ENCODE measurements at places on chromosomes 1 and 21.

- no peak for DNase-seq
Measured at GRCh38 chr1:16191916-16192546, 20.4 kb downstream of the ARHGEF19 start.

GRCh38 chr1:115090540-115090939 lies 1.2 kb upstream of the TSPAN2 start:
- DNase-seq, result no peak

- DNase-seq, result no peak
Measured at GRCh38 chr1:202275061-202275770, 66.5 kb downstream of the UBE2T start.

GRCh38 chr1:4006676-4007374 lies 106.8 kb upstream of the C1orf174 start:
- DNase-seq, result no peak

DNA sequence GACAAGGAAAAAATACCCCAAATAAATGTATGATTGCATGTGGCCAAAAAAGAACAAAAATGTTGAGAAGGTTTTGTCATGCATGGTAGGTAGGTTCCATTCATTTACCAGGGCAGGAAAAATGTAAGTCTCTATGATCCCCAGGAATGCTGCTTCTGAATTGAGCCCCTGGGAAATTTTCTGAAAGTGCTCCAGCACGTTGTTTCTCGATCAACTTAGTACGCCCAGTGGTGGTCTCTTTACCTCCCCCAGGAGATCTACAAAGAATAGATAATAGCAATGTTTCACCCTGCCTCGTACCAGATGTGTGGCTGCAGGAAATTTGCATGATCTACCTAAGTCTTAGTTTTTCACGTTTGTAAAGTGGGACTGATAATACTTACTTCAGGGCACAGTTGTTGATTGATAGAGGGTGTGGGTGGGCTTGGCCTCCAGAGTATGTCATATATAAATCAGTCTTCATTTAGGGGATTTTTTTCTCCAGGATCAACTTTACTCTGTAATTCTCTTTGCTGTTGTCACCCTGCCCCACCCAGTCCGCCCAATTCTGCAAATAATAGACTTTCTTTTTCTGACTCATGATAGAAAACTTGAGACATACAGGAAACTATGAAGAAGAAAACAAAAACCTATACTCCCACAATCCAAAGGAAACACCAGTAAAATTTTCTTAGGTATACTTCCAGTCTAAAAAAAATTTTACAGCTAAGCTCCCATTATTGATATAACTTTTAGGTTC lies 462.0 kb upstream of the RUNX1 start:
- no peak for DNase-seq

DNA sequence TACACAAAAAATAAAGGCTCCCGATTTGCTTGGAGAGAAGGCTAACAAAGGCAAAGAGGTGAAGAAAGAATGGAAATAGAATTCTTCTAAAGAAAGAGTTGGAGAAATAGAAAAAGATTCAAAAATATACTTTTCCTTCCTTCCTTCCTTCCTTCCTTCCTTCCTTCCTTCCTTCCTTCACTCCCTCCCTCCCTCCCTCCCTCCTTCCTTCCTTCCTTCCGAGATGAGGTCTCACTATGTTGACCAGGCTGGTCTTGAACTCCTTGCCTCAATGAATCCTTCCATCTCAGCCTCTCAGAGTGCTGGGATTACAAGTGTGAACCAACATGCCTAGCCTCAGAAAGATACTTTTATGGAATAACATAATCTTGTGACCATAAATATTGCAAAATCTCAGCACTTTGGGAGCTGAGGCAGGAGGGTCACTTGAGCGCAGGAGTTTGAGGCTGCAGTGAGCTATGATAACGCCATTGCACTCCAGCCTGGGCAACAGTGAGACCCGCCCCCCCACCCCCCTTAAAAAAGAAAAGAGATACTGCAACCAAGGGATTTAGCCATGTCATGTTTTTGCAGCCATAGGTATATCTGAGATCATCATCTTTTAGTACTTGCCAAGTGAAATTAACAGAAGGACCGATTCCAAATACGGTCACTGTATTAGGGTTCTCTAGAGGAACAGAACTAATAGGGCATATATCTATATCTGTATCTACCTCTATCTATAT lies 1.0 kb upstream of the HJV start:
- no peak for DNase-seq

DNA sequence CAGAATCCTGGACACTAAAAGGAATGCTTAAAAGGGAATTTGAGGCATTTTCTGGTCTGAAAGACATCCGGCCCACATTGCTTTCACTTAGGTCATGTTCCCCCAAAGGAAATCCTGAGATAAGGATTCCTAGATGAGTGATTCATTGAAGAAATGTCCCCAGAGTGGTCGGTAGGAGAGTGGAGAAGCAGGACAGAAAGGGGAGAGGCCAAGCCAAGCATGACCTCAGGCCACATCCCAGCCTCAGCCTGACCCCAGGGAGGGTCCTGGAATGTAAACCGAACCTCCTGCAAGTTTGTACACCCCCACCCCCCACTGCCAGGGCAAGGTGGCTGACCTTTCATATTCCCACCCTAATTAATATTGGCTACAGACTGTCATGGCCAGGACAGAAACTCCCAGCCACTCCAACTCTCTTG lies 16.6 kb downstream of the HIVEP3 start:
- peak; percentile 74 for DNase-seq

DNA sequence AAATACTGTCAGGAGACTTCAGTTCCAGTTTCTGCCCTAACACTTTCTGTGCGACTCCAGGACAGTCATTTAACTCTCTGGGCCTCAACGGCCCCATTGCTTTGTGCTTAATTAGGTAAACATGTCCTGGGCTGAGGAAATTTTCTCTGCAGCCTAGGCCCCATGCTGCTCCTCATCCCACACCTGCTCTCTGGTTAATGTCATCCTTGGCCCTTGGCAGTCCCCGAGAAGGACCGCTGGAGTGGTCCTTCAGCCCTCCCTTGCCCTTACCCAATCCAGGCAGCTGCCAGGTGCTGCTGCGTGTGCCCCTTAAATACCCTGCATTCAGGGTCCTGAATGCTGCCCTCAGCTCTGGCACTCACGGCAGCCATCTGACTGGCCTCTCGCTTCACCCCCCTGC lies 18.7 kb downstream of the UBL4B start:
- no peak for DNase-seq

DNA sequence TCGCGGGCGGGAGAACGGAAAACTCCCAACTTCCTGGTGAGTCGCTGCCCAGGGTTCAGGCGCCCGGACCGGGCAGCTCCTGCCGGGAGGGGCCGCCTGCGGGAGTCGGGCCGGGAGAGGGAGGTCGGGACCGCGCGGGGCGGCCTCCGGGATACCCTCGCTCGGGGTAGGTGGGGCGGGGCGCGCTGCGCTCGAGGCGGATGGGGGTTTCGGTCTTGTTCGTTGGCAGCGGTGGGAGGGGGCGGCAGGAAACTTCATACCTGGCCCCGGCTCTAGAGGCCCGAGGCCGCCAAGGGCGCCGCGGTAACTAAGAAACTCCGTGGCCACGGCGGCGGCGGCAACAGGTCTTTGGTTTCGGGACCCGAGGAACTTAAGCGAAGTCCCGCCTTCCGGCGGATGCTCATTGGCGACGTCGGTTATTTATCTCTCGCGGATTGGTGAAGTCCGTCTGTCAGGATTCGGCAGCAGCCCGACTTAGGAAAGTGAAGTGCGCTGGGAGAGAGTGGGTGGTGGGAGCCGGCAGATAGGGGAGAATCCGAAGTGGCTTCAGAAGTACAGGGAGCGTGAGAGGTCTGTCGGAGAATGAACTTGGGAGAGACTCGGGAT lies 546 bp downstream of the NEK7 start:
- peak; percentile 74 for DNase-seq

DNA sequence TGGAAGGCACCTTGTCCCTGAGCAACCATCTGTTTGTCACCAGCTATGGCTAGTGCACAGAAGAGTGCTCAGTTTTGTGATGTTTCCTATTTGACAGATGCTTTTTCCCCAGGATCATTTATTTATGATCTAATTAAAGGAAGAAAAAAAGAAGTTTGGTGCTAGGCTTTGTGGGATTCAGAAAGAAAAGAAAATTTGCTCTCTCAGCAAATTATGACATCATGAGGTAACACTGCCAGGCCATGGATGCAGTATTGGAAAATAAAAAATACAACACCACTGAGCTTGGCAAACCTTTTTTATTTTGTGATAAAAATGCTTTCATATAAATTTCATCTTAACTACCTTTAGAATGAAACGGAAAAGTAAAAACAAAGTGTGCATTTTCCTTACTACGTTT lies 15.5 kb upstream of the ADAM30 start:
- DNase-seq, result no peak

DNA sequence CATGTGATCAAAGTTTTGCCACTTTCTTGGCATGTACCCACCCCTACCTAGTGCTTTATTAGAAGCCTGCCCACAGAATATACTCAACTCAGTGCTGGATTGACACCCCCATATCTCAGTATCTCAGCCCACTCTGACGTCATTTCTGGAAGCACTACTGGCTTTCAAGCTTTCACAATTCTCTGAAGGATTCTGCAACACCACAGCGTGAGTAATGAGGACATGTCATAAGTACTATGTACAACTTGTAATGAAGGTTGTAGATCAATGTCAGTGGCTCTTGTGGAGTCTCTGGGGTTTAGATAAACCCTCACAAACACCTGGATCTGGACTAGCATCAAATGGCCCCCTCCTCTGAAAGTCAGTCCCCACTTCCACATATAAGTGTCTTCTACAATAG lies 57.2 kb downstream of the TNFSF4 start:
- no peak for DNase-seq

- DNase-seq, result no peak
Measured at GRCh38 chr1:173224280-173224892, 17.3 kb upstream of the TNFSF4 start.

GRCh38 chr1:234942012-234942332 lies 186.7 kb downstream of the TOMM20 start:
- no peak for DNase-seq

DNA sequence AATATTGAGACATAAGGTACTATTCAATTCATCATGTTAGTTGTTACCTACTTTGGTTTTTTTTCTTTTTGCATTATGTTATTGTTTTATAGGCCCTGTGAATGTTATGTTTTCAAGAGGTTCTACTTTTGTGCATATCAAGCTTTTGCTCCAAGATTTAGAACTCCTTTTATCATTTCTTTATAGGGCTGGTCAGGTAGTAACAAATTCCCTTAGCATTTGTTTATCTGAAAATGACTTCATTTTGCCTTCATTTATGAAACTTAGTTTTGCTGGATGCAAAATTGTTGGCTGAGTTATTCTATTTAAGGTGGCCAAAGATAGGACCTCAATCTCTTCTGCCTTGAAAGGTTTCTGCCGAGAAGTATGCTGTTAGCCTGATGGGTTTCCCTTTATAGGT lies 21.3 kb upstream of the MAB21L3 start:
- no peak for DNase-seq

- no peak for DNase-seq
Measured at GRCh38 chr1:27377760-27378495, 3.3 kb upstream of the FCN3 start.

DNA sequence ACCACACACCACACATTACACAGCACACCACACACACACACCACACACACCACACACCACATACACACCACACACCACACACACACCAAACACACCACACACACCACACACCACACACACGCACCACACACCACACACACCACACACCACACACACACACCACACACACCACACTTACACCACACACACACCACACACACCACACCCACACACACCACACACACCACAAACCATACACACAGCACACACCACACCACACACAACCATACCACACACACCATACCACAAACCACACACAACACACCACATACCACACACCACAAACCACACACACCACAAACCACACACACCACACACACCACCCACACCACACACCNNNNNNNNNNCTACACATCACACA lies 40.9 kb upstream of the SIK1 start:
- DNase-seq, result no peak

DNA sequence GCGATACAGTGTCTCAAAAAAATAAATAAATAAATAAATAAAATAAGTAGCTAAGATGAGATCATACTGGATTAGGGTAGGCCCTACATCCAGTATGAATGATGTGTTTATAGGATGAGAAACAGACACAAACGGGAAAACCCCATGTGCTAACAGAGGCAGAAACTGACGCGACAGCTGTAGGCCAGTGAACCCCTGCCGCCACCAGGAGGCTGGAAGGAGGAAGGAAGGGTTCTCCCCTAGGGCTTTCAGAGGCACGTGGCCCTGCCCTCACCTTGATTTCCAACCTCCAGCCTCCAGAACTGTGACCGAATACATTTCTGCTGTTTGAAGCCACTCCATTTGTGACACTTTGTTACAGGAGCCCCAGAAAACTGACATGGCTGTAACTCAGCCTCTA lies 38.5 kb downstream of the CHD5 start:
- DNase-seq, result no peak

DNA sequence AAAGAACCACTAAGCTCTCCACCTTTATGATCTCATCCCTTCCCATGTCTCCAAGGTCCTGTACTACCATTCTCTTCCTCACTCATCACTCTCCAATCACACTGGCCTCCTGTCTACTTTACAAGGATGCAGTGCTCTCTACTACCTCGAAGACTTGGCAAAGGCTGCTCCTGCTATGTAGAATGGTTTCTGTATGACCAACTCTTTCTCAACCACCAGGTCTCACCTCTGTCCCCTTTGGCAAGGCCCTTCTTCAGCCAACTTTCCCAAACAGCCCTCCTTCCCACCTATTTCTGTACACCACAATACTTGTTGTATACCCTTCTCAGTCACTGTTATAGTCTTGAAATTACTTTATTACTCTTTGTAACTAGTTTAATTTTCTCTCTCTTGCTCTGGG lies 41.2 kb downstream of the FYB2 start:
- DNase-seq, result no peak

DNA sequence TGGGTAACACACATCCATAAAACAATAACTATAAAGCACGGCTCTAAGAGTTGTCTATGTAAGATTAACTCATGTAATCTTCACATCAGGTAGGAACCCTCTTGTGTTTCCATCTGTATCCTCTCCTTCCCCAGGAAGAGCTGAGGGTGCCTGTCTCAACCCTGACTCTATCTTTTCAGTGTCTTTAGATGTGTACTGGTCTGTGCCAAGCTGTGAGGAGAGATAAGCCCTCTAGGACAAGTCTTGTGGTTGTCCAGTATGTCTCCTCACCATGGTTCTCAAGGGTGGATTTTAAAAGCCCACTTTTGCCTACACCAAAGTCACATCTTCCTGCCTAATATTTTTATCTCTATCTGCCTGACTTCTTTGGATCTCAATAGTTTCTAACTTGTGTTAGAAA lies 300.1 kb downstream of the KCNT2 start:
- no peak for DNase-seq

GRCh38 chr1:10773376-10773775 lies 23.1 kb downstream of the CASZ1 start:
- no peak for DNase-seq

DNA sequence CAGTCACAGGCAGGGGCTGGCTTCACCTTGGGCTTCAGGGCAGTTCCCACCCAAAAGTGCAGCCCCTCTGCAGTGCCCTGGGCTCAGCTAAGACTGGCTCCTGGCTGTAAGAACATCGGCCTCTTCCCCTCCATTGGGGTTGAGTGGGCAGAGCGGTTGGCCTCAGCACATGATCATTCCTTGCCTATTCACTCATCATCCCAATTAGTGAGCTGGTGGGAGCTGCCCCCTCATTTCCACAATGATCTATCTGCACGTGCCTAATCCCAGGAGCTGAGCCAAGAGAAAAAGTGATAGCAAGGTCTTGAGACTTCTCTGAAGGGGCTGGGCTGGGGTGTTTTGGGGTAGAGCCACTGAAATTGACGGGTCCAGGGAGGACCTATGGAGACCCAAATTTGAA lies 133.6 kb downstream of the SYF2 start:
- no peak for DNase-seq

All from SW 1271 (cell line).